ENCODE measurements at places on chromosomes 6 and 20.

GRCh38 chr6:66900133-66901083 is 1193.4 kb upstream of the EYS start:
- DNase-seq, result no peak

- no peak for DNase-seq
Measured at GRCh38 chr6:130513770-130514169, 148.0 kb downstream of the TMEM200A start.

DNA sequence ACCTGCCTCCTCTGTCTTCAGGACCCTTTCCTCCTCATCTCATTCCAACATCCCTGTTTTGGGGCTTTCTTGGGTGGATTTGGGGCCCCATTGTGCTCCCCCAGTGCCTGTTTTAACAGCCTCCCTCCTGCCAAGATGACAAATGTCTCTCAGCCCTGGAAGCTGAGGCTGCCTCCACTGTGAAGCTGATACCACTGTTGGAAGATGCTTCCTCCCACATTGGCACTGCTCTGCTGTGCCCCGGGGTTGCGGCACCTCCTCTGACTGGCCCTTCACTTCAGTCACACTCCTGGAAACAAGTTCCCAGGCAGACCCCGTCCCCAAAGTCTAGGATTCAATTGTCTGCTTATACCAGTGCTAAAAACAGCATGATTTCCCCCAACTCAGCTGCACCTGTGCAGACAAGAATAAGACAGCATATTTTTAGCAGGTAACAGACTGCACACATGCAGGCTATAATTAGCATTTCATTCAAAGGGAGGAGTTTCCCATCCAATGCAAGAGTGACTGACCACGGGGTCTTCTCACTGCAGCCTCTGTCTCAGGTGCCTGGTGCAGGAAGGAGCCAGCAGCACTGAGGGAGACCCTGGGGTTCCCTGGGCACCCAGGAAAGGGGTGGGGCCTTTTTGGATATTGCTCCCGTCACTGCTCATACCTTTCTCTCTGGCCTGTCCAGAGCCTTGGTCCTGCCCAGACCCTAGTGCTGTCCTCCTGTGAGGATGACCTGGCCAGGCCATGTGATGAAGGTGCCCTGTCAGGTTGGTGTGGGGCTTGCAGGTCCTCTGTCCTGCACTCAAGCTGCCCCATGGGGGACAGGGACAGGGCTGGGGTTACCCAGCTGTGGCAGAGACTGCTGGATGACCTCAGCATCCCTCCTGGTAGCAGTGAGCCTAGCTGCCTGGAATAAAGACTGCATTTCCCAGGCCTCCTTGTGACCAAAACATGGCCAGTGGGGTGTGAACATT is 31.5 kb upstream of the SULF2 start:
- DNase-seq, result no peak

DNA sequence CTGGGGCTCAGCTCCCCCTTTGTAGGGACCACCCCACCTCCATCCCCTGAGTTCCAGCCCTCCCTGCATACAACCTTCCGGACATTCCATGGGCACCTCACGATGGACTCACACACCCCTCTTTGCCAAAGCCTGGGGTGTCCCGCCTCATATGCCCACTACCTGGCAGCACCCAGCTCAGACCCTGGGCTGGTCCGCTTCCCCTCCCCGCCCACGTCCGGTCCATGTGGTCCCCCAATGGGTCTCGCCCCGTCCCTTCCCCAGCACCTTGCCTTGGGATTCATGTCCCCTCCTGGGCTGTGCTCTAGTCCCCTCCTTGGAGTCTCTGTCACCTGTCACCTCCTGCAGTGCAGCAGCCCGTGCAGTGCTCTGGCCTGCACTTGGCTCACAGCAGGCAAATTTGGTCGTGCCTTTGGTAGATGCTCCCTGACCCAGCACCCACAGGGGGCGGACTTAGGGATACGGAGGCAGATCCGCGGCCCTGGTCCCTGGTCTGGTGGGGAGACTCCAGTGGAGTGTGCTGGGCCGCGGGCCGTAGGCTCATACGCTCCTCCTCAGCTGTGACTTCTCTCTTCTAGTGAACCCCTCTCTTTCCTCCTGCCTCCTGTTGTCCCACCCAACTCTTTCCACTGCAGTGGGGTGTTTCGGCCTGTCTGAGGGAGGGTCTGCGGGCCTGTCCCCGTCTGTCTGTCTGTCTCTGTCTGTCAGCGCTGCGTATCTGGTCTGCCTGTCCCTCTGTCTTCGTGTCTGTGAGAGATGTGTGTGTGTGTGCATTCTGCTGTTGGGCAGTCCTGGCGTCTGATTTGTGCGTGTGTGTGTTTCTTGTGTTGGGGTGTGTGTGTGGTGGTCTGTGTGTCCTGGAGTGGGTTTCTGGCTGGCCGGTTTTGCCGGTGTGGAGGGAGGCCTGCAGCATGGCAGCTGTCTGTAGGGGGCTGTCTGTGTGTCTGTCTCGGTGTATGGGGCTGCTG is 69.5 kb downstream of the SRC start:
- DNase-seq, result no peak

GRCh38 chr6:123715006-123715863 is 78.5 kb upstream of the TRDN start:
- DNase-seq, result no peak

GRCh38 chr20:2032168-2032567 is 38.3 kb upstream of the PDYN start:
- DNase-seq, result no peak

- no peak for DNase-seq
Measured at GRCh38 chr6:131951576-131952230, 531 bp upstream of the CCN2 start.

DNA sequence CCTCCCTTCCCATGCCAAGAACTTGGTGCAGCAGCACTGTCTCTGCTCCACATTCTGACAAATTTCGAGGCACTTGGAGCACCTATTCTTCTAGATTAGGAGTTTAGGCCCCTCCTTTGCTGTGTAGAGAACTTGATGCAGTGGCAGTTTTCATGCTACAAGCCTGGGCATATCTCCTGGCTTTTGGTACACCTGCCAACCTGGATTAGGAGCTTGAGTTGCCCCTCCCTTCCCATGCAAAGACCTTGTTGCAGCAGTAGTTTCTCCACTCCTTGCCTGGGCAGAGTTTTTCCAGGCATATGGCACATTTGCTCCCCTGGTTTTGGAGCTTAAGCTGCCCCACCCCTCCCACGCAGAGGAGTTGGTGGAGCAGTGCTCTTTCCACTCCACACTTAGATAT is 956.1 kb downstream of the EYS start:
- DNase-seq, result no peak

DNA sequence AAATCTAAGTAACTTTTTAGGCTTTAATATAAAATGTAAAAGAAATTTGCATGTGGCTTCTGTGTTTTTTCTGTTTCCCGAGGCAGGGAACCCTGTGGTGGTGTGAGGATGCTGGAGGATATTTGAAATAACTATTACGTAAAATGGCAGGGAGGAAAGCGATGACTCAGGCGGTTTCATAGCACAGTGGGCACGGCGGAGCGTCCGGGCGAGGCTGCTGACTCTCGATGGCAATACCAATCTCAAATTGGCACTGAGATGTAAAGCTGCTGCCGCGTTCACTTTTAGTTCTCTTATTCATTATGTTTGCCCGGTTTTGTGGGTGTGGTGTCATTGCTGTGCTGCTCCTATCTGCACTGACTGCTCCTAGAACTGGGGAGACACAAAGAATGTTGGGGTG is 254.3 kb downstream of the THBS2 start:
- no peak for DNase-seq

DNA sequence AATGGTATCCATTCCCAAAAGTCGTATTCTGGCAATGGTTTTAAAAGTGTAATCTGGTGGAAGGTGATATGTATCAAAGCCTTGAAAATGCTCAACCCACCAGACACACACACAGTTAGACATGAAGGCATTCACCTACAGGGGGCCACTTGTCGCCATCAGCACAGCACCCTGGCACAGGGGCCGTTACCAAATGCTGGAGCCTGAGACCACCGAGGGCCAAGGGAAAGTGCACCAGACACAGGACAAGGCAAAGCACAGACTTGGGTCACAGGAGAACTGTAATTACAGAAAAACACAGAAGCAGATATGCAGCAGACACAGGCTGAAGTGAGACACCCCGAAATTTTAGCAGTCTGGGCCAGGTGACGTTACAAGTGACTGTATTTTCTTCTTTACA is 9.3 kb downstream of the TAF4 start:
- DNase-seq, result no peak

DNA sequence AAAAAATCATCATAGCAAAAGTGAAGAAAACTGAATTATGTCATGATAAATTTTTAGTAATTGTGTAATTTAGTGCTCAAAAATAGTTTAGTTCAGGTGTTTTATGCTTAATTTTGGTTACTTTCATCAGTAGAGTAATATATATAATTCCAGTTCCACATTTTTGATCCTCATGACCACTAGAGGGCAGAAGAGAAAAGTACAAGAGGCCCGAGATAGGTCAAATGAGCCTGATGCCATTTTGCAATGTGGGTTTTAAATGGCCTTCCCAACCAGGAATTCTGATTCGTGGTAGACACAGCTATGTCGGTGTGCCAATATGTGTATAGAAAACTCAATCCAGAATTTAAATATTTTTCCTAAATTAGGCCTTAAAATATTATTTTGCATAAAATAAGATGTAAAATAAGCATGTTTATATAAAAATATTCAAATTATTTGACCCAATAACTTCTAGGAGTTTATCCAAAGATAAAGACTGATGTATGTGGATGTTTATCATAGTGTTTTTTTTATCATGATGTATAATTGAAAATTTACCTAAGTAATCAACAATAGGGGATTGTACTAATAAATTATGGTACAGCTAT is 159.7 kb upstream of the RPS6KA2 start:
- peak; percentile 47 for DNase-seq

GRCh38 chr6:167323111-167323510 is 1.8 kb upstream of the TTLL2 start:
- no peak for DNase-seq

- no peak for DNase-seq
Measured at GRCh38 chr20:33851842-33852466, 40.8 kb downstream of the CHMP4B start.

- DNase-seq, result no peak
Measured at GRCh38 chr6:155084431-155085123, 89.5 kb downstream of the TIAM2 start.

GRCh38 chr6:4134841-4135664 is at the start of gene ECI2:
ECI2 (minus strand) TSS chr6:4135575; CDS start chr6:4135560, 15 bp downstream.
- DNase-seq, result peak; percentile 71

DNA sequence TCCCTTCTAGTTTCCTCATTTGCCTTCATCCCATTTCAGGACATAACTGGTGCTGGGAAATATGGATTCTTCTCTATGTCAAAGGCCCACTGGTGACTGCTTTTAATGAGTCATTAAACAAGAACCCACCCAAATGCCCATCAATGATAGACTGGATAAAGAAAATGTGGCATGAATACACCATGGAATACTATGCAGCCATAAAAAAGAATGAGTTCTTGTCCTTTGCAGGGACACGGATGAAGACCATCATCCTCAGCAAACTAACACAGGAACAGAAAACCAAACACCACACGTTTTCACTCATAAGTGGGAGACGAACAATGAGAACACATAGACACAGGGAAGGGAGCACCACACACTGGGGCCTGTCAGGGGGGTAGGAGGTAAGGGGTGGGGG is 310.7 kb downstream of the ESR1 start:
- no peak for DNase-seq

DNA sequence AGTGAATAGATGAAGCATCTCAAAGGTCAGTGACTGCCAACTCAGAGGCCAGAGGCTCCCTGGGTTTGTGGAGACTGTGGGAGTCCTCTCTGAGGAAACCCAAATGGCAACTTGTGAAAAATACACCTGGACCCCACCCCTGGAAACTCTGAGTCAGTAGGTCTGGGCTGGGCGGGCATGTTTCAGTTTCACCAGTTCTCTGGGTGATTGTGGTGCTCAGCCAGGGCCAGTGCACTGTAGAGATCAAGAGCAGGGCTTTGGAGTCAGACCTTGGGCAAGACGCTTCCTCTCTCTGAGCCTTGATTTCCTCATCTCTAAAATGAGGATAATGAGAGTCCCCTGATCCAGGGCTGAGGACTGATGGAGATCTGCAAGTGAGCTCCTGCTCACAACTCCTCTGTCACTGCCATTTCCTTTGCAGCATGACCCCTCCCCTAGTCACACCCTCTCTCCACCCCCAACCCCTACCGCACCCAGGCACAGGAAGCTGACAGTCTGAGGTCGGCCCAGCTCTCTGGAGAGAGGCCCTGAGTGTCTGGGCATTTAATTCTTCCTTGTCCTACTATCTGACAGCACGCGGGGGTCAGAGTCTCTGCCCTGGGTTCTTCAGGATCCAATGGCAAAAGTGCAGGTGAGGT is 5.1 kb downstream of the DEF6 start:
- no peak for DNase-seq

- DNase-seq, result no peak
Measured at GRCh38 chr20:59736366-59736765, 132.0 kb downstream of the PHACTR3 start.

- no peak for DNase-seq
Measured at GRCh38 chr20:61263084-61263695, 11.1 kb downstream of the CDH4 start.

GRCh38 chr20:33438481-33438880 is 5.1 kb downstream of the SNTA1 start:
- DNase-seq, result no peak

GRCh38 chr6:4656106-4656505 is 120.1 kb upstream of the CDYL start:
- peak; percentile 21 for DNase-seq

- no peak for DNase-seq
Measured at GRCh38 chr6:36381502-36382389, 5.7 kb downstream of the ETV7 start.

DNA sequence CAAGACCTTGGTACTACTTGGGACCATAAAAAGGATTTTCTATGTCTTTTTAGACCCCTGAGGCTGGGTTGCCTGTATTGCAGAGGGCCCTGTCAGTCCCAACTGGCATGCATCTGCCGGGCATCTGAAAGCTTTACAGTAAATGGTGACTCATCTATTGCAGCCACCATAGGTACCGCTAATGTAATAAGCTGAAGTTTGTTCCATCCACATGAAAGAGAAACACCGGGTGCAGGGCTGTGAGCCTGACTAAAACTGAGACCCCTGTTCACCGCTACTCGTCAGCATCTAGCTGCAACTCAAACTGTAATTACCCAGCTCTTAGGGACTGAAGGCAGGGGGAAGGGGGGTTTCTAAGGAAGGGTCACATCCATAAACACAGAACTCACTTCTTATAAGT is 49.5 kb downstream of the TRERF1 start:
- no peak for DNase-seq

- peak; percentile 64 for DNase-seq
Measured at GRCh38 chr6:5025911-5026819, 22.3 kb upstream of the RPP40 start.

DNA sequence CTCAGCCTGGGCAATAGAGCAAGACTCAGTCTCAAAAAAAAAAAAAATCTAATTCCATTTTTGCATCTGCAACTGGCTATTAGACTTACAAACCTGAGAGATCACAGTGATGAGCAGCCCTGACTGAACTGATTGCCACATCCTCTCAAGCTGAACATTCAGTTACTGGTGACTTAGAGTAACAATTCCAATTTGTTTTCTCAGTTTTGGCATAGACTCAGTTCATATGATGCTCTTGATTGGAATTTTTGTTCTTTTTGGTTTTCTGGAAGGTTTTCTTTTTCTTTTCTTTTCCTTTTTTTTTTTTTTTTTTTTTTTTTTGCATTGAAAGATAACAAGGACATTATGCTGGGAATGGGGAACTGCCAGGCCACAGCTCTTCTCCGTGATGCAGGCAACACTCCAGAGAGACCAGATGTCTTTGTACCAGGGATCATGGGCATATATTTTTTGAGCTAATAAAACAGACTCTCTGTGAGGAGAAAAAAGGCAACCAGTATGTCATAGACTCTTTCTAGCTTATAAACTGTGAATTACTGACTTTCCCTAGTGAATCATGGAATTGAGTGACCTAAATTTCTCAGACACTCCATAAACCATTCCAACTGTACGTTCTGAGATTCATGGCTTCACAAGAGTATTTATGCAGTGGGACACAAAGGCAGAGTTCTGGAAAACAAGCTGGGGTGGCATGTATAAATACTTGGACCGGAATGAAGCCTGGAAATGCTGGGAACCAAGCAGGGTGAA is 86.0 kb upstream of the SLC2A12 start:
- DNase-seq, result no peak

Data from right atrium auricular region (tissue), 2 donors.